Stimulated activated CD4-positive, alpha-beta T cell treated with anti-CD3 and anti-CD28 coated beads, Interleukin-4, amount 100 ng/mL, for 1 hour (primary cell): ENCODE measurements at places on chromosomes 1 and 21.

DNA sequence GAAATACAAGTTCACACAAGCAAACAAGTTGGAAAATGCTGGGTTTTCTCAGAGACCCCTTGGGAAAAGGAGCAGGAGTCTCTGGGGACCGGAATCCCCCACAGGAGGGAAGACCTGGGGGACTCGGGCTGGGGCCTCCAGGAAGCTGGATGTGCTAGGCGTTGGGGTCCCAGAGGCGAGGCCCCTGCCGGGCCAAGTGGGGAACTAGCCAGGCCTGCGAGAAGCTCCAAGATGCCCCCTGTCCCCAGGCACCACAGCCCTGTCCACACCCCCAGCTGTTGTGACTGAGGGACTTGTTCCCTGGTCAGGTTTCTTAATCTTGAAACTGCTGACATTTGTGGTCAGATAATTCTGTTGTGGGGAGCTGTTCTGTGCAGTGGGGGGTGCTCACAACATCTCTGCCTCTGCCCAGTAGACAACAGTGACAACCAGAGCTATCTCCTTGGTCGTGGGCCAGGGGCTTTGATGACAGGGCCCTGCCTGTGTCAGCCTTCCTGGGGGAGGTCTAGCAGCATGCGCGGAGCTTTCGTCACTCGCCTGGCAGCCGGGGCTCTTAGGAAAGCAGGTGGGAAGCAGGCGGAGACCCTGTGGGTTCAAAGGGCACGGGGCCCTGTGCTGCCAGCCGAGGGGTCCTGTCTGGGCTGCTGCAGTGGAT, 126.4 kb upstream of the ARHGEF16 start:
- DNase-seq = no peak

DNA sequence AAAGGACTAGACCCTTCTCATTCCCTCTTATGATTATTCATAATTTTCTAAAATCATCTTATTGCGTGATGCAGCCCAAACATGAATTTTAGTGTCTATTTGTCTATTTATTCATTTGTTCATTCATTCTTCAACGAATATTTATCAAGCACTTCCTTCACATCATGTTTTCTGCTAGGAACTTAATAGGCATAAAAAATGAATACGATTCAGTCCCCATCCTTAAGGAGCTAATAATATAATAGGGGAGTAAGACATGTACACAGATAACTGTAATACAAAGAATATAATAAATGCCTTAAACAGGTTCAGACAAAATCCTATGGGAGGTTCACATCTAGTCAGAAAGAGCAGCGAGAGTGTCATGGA, 20.2 kb downstream of the BCL9 start:
- DNase-seq = no peak

- DNase-seq = no peak
These were observed 173.5 kb downstream of the GALNT2 start for GRCh38 chr1:230240446-230241086.

- no peak for DNase-seq
These were observed 22.1 kb downstream of the HYI start for GRCh38 chr1:43431676-43432075.
